ENCODE measurements at places on chromosomes 4 and X.

DNA sequence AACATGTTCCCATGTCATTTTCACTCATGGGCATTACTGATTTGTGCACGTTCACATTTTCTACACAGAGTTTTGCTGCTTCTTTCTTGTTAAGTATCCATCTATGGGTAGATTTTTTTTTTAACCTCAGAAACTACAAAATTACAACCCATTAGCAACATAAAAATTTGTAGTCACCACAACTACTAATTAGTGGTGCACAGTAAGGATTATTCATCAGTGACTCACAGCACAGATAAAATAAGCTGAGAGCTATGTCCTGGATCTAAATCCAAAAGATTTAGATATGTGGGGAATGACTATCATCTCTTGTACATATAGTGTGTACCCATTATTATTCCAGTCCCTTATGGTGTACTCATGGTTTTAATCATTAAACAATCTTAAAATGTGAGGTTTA is 19.7 kb upstream of the AMELX start:
- DNase-seq = no peak

GRCh38 chr4:1693131-1693896 is 9.2 kb upstream of the FAM53A start:
- peak; percentile 83 for DNase-seq

- DNase-seq = no peak
Observed at GRCh38 chrX:134459683-134460004, 321 bp upstream of the HPRT1 start.

DNA sequence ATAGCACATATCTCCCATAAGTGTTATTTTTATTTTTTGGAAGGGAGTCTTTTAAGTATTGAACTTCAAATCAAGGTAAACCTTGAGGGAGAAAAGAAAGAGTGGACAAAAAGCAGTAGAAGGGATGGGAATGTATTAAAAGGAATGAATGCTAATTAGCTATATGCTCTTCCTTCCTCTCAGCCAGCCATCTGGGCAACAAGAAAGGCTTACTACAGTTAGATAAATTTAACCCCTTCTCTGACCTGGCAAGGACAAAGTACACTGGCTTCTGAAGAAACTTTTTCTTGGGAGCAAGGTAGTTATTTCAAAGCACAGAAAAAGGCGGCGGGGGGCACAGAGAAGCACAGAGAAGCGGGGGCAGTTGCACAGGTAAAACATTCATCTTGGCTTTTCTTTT is 54.6 kb downstream of the GAB1 start:
- DNase-seq = no peak

- DNase-seq = no peak
Observed at GRCh38 chr4:67809502-67809901, 55.3 kb upstream of the GNRHR start.

GRCh38 chrX:153533091-153533490 is 15.6 kb downstream of the ATP2B3 start:
- DNase-seq = no peak

DNA sequence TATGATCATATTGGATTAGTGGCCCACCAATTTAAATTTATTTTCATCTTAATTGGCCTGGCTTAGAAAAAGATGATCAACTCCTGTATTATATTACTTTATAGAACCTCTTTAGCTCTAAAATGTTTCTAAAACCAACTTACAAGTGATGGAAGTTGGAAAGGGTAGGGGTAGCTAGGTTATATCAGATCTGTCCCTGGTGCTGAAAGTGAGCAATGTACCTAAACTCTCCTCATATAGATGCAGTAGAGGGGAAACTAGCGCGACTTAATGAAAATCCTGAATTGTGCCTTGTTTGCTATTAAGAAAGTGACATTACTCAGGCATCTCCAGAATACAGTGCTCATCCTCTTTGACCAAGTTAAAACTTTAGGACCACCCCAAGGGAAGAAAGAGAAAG is 7.5 kb upstream of the PTCHD1 start:
- DNase-seq = no peak

Measured in upper lobe of left lung (tissue), 6 donors.